NCI-H2171 treated with DMSO at 0.1 percent for 48 hours (cell line): ENCODE measurements at places on chromosomes 5 and 9.

DNA sequence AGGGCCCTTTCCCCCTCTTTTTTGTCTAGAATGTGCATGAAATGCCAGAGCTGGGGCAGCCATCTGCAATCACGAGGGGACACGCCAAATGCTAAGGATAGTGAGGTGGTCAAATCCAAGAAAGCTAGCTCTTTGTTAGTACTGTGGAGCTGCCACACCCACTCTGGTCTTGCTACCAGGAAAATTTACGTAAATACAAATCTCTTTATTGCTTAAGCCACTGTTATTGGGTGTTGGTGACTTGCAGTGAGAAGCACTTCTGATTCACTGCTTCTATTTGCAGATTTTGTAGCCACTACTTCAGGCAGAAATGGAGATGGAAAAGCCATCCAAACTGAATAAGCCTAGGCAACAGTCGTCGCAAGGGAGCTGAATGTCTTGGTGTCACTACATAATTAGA is 25.6 kb upstream of the SUSD1 start:
- no peak for DNase-seq

- no peak for DNase-seq
These were observed 150.7 kb downstream of the CMYA5 start for GRCh38 chr5:79840084-79840990.

GRCh38 chr9:111094433-111094924 is 56.2 kb upstream of the LPAR1 start:
- no peak for DNase-seq

DNA sequence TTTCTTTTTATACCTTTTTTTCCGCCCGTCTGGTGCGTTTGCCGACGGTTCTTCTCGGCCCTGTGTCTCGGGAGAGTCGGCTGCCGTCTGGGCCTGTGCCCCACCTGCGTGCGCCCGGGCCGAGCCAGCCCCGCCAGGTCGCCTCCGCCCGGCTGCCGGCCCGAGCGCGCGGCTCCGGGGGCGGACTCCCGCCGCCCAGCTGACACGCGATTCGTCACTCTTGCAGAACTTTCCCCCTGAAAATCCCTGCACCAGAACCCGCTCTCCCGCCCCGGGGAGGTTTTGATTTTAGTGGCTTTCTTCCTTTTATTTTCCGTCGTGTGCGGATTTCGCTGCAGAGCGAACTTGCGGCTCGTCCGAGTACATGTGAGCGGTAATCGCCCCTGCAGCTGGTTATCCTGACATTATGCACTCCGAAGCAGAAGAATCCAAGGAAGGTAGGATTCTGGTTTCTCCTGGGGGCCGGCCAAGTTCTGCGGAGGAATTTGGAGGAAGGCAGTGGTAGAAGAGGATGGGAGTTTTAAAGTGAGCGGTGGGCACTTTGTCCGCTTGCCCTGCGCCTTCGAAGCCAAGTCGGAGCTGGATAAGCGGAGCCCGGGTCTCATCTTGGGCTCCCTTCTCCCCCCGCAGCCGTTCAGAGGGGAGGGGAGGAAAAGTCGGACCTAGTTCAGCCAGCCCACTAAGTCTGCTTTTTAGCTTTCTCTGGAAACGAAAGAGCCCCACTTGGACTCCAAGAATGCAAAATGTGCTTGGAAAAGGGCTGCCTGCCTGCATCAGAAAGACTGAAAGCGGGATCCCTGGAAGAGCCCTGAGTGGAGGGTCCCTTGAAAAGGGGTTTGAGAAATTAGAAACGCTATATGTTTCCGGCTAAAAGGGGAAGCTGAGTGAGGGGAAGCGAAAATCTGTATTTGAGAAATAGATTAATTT is at the start of gene TNFAIP8:
TNFAIP8 (plus strand) TSS at position 335 of the 927 bp plus-strand sequence; CDS start at position 407, 72 bp downstream.
- no peak for DNase-seq

DNA sequence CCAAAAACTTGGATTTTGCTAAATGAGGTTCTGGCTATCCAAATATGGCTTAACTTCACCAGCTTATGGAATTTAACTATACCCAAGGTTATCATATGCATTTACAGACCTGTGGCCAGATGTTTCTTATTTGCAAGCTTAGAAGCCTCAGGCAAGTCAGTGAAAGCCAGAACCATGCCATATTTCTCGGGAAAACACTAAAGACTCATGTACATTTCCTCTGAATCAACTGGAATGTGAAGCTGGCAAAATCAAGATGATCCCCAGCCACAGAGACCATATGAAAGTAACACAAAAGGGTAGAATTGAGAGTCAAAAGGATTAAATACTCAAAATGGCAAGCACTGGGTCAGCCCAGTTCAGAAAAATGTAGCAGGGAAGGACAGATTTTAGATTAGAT is 76.4 kb upstream of the SLC1A1 start:
- no peak for DNase-seq

GRCh38 chr5:134432677-134433359 is 21.1 kb upstream of the CDKN2AIPNL start:
- no peak for DNase-seq

DNA sequence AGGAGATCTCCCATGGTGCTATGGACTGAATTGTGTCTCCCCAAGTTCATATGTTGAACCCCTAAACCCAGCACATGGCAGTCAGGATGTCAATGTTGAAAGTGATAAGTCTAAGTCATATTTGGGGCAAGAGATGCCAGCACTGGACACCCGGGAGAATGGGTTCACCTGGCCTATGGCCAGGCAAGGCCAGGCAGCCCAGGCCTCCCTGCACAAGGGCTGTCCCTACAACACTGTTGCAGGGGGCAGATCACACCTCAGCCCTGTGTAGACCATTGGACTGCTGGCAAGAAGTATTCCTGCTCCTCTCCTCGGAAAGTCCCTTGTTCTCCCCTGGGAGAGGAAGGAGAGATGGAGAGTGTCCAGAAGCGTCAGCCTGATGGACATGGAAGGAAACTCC is 240.5 kb downstream of the GADD45G start:
- DNase-seq = no peak

- no peak for DNase-seq
These were observed 1275.4 kb upstream of the CDH18 start for GRCh38 chr5:21263361-21263760.

DNA sequence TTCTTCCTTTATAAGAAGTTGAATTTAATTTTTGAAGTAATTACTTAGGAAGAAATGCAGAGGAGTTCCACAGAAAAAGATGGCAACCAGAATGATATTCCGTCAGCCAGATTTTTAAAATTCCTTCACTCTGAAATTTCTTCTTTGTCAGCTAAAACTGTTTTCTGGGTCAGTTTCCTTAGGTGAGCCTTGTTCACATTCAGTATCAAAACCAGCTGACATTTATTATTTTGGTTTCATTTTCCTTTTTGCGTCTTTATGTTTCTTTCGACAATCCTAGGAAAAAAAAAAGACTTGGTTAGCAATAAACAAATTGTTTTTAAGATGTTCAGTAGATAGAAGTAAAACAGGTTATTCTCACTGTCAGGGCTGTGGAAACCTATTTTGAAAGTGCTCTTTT is 4.1 kb upstream of the IARS1 start:
- DNase-seq = no peak

- no peak for DNase-seq
These were observed 465.4 kb downstream of the RASEF start for GRCh38 chr9:82597241-82598203.

DNA sequence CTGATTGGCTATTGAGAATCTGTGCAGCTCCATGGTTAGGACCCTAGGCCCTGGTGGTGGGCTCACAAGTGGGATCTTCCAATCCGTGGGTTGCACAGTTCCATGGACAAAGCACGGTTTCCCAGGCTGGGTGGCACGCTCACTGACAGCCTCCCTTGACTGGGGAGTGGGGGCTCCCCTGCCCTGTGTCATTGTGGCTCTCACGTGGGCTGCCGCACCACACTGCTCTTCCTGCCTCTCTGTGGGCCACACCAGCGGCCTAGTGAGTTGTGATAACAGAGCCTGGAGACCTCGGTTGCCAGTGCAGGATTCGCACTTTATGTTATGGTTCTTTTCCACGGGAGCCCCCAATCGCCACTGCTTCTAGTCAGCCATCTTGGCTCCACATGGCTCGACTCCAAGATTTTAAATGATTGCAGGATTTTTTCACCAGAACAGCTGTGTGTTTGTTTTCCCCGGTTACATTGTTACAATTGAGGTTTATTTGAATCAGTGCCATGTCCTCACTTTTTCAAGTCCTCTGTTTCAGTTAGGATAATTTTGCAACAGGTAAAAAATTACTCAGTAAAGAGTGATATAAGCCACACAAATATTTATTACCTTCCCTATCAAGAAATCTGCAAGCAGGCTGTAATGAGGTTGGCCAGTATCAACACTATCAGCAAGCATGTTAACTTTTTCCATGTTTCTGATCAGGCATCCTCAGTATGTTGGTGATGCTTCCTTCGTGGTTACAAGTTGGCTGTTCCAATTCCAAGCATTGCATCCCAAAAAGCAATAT is 253.8 kb downstream of the ZNF608 start:
- DNase-seq = peak; percentile 30

DNA sequence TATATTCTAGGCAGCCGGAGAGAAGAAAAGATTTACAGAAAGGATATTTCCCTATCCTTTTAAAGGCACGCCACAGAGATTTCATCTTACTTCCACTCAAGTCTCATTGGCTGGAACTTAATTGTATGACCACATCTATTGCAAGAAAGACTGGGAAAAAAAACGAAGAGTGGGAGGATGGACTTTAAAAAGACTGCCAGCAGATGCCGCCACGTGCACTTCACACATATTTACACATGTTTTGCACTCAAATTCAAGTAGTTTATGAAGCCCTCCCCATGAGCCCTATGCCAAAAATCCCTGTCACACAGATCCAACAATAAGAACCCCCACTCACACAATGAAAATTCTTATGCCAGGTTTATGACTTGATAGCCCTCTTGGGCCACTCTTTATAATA is 138.5 kb upstream of the TYRP1 start:
- no peak for DNase-seq

DNA sequence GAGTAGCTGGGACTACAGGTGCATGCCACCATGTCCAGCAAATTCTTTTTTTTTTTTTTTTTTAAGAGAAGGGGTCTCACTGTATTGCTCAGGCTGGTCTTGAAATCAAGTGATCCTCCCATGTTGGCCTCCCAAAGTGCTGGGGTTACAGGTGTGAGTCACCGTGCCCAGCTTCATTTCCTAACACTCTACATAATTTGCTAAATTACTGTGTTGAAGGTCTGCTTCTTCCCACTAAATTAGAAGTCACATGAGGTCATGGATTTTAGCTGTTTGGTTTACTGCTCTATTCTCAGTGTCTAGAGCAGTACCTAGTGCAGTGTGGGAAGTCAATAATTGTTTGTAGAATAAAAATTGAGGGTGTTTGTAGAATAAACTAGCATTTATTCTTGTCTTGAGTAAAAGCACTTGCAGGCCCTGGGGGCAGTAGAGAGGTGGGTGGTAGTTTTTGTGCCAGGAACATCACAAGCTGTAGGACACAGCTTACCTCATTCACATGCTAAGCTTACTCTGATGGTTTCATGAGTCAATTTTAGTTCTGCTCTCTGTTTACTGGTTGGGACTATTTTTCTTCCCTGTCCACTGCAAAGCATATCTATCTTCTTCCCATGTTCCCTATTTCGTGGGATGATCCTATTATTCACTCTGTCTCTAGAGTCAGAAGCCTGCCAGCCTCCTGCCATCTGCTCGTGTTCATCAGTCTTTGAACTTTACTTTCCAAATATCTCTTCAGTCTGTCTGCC is 7.0 kb downstream of the TEX48 start:
- no peak for DNase-seq

GRCh38 chr9:114048533-114049415 is 29.3 kb downstream of the AMBP start:
- no peak for DNase-seq

- no peak for DNase-seq
These were observed 386.0 kb upstream of the KLF4 start for GRCh38 chr9:107875571-107875980.

- DNase-seq = no peak
These were observed 51.6 kb downstream of the NACC2 start for GRCh38 chr9:136043441-136043991.

DNA sequence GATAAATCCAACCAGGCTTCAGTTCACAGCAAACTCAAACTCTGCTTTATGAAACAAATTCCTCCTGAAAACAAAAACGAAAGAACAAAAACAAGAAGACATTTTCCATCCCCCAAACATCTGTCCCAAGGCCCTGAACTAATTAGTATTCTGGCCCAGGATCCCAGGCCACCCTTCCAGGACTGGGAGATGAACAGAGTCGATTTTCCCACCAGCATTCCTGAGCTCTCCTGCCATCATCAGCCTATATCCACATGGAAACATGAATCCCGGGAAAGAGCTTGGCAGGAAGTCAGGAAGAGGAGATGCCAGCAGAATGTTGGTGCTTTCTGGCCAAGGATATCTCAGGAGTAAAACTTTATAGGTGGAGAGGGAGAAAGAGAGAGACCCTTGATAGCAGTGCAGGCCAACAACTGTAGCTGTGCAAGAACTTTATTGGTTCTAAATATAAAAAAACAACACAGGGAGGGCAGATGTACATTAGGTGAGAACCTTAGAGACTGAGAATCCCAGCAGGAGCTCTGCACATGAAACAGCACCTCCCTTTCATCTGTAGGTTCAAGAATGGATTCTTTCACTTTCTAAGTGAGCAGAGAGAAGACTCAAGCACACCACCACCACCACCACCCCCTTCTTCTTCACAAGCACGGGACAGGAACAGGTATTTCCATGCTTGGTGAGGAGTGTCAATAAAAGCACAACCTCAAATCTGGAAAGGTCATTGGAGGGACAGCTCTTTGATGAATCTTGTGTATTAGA is 190.7 kb upstream of the TAS2R1 start:
- no peak for DNase-seq

DNA sequence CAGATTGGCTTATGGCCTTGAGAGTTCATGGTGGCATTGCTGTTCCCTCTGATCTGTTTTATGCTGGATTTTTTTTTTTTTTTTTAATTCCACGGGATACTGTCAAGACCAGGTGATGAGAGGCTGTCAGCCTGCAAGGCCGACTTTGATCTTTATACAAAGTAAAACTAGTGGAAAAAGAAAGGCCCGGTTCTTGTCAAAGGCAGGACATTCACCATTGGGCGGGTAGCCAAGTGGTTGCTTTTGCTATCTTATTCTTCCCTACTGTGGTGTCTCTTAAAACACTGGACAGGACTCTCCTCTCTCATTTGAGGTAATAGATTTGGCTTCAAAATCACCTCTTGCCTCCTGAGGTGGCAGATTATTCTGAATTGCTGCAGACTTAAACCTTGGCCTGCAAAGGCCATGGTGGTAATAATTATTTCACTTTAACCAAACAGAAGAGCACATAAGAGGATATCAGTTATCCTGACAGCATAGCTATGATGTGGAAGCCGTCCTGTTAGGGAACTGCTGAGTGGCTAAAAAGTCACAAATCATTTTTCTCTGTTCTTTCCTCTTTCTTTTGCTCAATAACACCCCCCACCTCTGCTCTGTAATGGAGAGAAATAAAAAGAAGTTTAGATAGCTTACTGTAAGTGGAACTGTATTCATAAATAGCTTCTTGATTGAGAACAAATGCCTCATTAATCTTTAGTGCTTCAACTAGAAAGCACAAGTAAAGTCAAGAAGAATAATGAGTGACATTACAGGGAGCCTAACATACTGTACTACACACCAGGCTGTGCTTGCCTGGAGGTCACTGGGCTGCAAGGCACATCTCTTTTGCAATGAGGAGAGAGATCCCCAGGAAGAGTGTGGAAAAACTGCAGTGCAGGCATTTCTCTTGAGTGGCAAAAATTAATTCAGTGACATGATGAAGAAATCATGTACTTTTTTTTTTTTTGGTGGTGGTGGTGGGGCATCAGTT is 275.6 kb downstream of the KDM4C start:
- DNase-seq = no peak
